H9 (cell line): ENCODE measurements at places on chromosomes 3 and 15.

- DNase-seq, result no peak
Observed at GRCh38 chr15:101353240-101353639, 58.2 kb upstream of the SNRPA1 start.

GRCh38 chr3:36756269-36756668, 8.1 kb downstream of the DCLK3 start:
- DNase-seq, result no peak

DNA sequence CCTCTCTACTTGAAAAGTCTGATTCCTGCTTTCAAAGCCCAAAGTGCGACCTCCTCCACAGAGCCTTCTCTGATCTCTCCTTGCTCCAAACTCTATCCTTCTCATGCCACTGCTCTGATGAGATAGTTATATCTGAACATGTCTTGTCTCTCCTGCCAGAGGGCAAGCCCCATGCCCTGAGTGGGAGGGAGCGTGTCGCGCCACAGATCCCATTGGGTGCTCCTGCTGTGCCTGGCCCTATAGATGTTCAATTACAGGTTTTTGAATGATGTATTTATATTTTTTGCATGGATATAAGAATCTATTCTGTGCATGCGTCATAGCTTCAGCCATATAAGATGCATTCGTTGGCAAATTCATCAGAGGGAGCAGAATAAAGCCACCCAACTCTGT, 20.4 kb downstream of the CORO2B start:
- no peak for DNase-seq

DNA sequence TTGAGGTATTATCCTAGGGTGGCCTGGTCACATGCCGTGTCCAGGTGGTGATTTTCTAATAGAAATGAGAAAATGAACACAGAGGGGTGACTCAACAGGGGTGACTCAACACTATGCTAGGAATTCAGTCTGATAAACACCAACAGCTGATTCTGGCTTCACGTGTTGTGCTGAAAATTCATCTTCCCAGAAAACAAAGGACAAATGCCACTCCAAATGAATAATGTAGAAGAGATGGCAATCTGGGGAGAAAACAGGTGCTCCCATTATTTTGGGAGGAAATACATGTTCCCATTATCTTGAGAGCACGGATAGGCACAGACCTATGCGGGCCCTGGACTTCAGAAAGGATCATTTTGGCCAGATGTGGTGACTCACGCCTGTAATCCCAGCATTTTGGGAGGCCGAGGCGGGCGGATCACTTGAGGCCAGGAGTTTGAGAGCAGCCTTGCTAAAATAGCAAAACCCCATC, 101.2 kb upstream of the MEX3B start:
- no peak for DNase-seq

DNA sequence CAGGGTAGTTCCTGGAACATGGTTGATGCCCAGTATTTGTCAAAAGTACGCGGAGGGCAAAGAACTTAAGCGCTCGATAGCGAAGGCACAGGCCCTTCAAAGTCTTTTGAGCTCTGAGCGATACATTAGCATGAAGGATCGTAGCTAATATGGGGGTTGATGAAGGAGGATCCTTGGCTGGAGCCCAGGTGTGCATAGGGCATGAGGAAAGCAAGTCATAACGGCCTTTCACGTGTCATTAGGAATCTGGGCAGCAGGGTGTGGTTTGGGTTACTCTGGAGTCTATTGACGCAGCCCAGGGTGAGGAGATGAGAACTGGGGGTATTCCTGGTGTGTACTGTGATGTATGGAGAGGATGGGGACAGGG, 31.7 kb downstream of the SPINK8 start:
- DNase-seq, result no peak

GRCh38 chr15:31069360-31070000, 32.0 kb downstream of the TRPM1 start:
- no peak for DNase-seq

DNA sequence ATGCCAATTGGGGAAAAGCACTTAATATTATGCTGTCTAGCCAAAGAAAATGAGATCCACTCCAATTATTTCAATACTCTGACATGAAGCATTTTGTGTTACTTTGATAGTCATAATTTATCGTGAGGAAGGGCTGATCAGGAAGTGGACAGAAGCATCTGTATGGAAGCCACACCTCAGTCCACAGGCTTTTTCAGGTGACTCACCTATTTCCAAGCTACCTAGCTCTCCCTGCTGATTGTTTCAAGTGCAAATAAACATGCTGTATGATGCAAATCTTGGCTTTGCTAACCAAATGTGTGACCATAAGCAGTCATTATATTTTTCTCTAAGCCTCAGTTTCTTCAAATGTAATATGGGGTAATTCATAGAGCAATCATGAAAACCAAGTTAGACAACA, 30.8 kb upstream of the CPB1 start:
- DNase-seq, result no peak

GRCh38 chr3:120625159-120625586, 29.0 kb downstream of the NDUFB4 start:
- no peak for DNase-seq

- DNase-seq, result no peak
Observed at GRCh38 chr15:72866182-72866581, 82.6 kb upstream of the ADPGK start.

GRCh38 chr3:162332344-162332743, 835.7 kb downstream of the OTOL1 start:
- no peak for DNase-seq

DNA sequence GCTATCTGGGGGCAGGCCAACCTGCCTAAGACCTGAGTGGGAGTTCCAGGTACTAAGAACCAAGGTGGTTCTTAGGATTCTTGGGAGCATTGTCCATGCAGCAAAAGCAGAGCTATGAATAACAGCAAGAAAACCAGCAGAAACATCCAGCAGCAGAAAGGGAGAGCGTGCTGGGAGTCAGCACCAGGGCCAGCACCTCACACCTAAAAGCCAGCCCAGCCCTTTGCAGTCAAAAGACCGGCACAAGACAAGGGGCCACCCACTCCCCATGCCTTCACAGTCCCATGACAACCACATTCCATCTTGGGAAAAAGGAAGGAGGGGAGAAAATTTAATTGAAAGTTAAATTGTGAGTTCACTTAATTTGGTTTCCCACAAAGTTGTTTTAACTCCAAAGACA, 364.9 kb downstream of the AGBL1 start:
- DNase-seq, result peak; percentile 47

- DNase-seq, result no peak
Observed at GRCh38 chr15:95884276-95884675, 446.2 kb upstream of the NR2F2 start.

- DNase-seq, result no peak
Observed at GRCh38 chr3:25744470-25744869, 38.8 kb downstream of the NGLY1 start.

DNA sequence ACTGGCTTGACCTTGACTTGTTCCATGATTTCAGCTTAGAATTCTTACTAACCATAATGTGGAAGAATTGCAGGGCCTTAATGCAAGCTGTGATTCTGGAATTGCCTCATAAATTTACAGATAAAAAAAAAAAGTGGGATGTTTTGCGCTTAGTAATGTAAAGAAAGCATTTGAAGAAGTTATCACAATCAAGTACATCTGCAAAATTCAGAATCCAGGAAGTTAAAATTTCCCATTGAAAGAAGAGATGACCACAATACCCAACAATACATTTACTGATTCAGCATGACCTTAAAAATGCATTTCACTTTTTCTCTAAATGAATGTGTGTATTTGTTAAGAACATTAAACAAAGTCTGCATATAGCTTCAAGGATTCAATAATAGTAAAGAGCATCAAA, 65.1 kb upstream of the CCNL1 start:
- no peak for DNase-seq

DNA sequence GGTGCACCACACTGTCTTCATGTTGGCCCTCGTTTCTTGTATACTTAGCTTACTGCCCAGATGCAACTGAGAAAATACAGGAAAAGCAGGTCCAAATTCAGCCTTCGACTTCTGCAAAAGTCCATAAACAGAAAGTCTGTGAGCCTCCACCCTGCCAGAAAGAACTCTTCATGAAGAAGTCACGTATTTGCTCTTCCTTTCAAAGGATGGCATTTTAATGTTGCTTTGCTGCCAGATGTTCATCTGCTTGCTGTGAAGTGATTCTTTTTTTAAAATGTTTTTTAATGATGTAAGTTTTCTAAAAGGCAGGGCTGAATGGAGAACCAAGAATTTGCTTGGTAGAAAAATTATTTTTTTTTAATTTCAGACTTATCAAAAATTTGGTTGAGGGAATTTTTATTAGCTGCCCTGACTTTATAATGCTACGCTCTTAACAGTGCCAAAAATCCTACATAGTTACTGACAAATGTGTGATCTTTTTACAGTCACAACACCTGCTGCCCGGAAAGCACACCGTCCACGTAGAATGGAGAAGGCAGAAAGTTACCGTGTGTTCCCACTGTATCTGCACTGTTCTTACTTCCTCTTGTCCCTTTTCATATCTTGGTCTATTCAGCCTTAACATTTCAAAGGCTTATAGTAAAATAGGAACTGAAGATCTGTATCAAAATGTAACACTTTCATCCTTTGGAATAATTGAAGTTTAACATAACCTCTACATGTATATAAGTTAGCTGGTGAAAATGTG, 136.3 kb downstream of the LRRC28 start:
- DNase-seq, result no peak

DNA sequence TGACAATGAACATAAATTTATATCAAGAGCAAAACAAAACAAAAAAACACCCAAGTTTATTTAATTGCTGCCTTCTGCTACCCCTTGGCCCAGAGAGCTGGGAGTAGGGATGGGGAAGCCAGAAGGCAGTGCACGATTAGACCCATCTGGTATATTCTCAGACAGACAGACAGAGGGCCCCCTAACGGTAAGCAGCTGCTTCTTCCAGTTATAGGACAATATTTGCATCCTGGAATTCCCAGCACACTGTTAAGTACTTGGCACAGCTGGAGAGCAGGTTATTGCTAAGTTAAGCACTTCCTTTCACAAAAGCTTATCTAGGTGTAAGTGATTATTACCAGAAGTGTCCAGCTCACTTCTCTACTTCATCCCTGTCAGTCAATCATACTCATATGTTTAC, 39.3 kb downstream of the C2CD4B start:
- DNase-seq, result no peak

- no peak for DNase-seq
Observed at GRCh38 chr15:36742696-36743095, 163.3 kb downstream of the CDIN1 start.

DNA sequence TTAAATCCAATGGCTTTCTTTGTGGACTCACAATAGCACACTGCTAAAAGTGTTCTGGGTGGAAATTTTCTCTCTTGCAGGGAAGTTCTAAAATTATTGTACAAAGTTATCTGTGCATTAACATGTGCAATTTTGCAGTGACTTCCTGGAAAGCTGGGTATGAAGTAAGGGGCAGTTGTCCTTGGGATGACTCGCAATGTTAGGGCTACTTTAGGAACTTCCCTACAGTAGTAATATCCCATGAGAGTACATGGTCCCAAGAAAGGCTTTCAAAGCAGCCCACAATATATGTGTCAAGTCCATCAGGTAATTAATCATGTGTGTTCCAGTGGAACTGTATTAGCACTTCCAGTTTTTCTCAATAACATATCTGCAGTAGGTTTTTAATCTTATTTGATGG, 201.0 kb upstream of the UBE2E2 start:
- DNase-seq, result no peak

DNA sequence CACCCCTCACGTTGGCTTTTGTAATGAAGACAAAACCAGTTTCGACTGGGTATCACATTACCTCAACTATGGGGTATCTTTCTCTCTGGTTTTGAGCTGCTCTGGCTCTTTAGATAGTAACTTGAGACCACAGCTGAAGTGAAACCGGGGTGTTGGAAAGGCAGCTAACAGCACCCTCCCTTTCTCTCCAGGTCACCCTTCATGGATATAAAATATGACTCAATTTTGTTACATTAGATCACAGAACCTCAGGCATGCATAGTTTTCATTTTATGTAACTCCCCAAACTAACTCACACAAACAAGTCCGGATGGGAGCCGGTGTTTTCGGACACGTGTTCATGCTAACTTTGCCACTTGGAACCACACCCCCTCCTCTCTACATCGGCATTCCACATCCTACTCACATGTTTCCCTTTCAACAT, 90.7 kb downstream of the NR2F2 start:
- no peak for DNase-seq
